Mesendoderm (in vitro differentiated cells): ENCODE measurements at places on chromosomes 3 and 15.

DNA sequence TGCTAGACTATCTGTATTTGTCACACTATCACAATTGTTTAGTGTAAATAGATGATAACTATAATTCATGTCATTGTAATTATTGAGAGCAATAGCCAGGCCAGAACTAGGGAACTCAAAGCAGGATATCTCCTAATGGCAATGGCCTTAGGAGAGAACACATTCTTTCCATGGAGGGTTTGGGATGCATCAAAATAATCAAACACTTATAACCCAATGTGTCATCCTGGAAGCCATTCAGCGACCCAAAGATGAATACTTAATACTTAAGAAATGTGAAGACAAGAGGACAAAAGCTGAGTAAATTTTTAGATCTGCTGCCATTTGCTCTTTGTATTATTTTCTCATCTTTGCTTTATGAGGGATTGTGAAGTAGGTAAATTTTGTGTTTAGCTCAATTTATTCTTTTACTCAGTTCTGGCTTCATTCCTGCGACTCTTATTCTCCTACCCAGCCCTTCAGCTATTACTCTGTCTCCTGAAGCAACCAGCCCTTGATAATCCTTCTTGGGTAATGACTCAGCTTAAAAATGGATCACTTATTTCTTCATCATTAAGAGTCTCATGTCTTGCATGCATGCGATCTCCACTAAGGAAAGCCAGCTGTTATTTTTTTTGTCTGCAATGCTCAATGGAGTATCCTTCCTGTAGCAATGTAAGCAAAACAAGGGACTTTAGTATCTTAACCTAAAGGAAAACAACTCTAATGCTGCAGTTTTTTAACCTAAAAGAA is 2.0 kb downstream of the OR4F15 start:
- DNase-seq, result no peak

DNA sequence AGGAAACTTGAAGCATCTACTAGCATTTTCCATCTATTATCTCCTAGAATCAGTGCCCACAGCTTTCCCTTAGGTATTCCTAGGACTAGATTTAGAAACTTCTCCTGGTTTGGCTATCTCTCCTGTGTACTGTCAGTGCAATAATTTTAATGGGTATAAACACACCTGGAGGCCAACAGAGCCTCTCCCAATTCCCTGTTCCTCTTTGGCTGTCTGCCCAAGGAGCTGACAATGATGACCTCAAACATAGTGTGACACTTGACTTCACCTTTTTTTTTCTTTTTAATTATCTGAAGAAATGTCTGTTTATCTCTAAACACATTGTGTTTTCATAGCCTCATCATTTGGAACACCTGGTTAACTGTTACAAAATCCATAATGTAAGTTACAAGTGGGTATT is 754.5 kb upstream of the ALCAM start:
- no peak for DNase-seq

DNA sequence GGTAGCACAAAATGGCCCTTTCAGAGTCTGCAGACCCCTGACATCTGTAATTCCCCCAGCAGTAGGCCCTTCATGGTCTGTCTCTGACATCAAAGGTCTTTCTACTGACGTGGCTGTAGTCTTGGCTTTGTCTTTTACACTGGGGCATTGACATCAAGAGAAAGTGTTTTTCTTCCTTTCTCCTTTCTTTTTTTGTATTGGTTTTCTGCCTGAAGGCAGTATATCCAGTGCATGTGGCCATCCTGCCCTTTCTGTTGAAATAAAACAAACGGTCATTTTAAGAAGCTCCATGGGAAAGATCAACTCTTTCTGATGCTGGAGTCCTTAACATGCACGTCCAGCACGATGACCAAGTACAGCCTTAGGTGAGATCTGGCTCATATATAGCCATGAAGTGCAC is 106.8 kb upstream of the SAMMSON start:
- no peak for DNase-seq

GRCh38 chr3:32869513-32870047 is 51.8 kb downstream of the TRIM71 start:
- DNase-seq, result peak; percentile 99

DNA sequence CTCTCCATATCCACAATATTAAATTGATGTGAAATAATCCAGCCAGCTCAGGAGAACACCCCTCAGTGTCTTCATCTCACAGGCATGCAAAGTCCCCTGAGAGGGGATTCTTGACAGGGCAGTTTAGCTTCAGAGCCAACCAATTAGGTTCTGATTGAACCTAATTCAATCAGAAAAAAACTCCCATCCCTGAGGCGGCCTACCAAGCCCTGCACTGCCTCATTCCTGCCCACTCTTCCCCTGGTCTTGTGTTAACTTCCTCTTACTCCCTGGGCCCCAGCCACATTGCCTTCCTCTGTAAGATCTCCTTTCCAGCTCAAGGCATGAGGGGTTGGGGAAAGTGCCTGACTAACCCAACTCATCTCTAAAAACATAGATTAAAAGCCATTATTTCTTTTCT is 46.1 kb downstream of the FRMD4B start:
- no peak for DNase-seq

- DNase-seq, result peak; percentile 85
Measured at GRCh38 chr3:109275702-109276293, 40.5 kb downstream of the DPPA2 start.

- no peak for DNase-seq
Measured at GRCh38 chr3:195036974-195037373, 234.0 kb downstream of the XXYLT1 start.

GRCh38 chr3:39021465-39022285 is 30.1 kb downstream of the SCN11A start:
- peak; percentile 49 for DNase-seq

GRCh38 chr3:193857996-193858395 is 265.0 kb downstream of the OPA1 start:
- no peak for DNase-seq

- DNase-seq, result no peak
Measured at GRCh38 chr15:99019558-99020540, 12.3 kb upstream of the PGPEP1L start.

DNA sequence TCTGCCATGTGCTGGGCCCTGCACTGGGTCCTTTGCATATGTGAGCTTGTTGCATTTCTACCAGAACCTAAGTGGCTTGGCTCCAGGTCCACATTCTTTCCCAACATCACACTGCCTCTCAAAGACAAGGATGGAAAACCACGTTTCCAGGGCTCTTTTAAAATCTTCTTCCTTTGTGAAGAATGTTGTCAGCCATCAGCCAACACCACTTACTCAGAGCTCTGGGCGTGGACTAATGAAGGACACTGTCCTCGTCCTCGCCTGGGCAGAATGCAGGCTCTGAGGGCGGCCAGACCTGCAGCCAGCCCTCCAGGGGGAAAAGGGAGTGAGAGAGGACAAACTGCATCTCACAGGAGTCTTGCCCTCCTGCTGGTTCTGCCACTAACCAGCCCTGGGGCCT is 49.7 kb downstream of the MAGEF1 start:
- no peak for DNase-seq

DNA sequence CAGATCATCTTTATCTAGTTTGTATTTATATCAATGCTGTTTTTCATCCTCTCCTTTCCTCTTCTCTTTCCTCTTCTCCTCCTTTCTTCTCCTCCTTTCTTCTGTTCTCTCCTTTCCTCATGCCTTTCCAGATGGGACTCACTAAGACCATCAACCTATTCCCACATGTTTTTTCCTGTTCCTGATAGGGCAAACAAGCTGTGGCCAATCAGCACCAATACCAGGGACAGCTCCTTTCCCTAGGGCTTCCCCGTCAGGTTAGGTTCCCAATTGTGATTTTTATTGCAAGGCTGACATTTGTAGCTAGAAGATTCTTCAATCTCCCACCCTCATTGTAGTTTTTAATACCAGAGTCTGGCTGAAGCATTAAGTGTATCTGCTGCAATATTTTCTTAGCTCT is 76.3 kb upstream of the COL8A1 start:
- peak; percentile 57 for DNase-seq

GRCh38 chr3:66425032-66425431 is 75.8 kb downstream of the LRIG1 start:
- DNase-seq, result no peak

GRCh38 chr15:42576040-42576594 is 711 bp downstream of the STARD9 start:
- no peak for DNase-seq
